ENCODE measurements at places on chromosomes 2 and 18.

DNA sequence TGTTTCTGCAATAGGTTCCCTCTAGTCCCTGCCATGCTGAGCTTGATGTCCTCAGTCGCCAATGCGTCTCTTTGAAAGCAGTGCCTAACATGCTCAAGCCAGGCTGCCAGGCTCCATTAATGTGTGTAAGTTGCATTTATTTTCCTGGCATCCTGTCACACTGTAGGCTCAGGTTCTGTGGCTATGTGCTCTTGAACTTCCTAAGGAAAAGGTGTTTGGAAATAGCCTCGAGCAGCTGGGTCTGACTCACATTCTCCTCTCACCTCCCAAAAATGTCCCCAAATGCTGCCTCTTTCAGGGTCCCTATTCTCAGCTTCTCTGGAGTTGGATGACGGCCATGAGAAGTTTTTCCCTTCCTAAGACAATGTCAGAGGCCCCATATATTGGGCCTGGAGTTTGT, 58.0 kb upstream of the SLC14A2 start:
- no peak for DNase-seq

GRCh38 chr18:56314396-56314795, 324.0 kb downstream of the TXNL1 start:
- no peak for DNase-seq

DNA sequence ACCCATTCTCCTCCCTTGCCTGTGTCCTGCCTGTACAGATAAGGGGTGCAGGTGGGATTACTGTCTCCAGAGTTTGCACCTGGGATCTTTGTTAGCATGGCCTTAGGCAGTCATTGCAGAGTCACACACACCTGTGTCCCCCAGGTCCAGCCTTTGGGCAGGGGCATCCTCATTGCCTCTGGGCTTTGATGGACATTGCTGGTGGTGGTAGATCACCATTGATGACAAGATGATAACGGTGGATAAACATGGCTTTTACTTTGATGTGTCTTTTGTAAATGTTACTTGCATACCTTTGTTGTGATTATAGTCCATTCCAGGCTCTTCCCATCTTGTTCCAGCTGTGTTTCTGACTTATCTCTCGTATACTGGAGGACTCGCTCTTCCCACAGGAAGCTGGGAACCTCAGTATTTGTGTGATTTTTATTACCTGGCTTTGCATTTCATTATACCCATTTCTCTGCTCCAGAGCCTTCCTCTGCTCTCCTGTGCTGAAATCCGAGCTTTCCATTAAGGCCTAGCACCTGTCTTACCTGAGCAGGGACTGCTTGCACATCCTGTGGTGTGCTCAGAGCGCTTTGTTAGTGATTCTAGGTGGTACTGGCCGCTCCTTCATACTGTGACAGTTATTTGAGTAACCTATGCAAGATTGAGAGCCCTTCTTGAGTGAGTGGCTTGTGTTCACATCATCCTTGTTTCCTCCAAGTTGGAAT, 79.2 kb downstream of the PTPRM start:
- DNase-seq, result no peak

- DNase-seq, result no peak
These were observed 240.4 kb downstream of the MBD2 start for GRCh38 chr18:53984021-53984420.

- DNase-seq, result no peak
These were observed 75.5 kb upstream of the ST8SIA3 start for GRCh38 chr18:57276829-57277228.

GRCh38 chr2:195612611-195613495, 44.2 kb upstream of the SLC39A10 start:
- DNase-seq, result no peak

GRCh38 chr2:29528891-29529520, 392.4 kb downstream of the ALK start:
- DNase-seq, result no peak

DNA sequence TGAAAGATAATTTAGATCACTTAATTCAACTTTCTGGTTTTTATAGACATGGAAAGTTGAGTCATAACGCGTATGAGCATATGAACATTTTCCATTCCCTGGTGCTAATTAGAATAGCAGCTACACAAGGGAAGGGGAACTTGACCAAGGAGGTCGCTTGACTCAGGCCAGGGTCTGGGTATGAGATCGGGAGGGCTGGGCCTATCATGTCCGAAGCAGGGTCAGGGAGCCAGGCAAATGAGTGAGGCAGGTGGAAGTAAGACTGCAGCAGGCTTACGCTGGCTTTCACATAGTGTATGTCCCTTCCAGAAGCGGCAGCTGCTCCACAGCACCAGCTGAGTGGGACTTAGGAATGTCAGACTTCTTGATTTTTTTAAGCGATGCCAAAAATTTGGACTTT, 14.7 kb downstream of the RALB start:
- no peak for DNase-seq

DNA sequence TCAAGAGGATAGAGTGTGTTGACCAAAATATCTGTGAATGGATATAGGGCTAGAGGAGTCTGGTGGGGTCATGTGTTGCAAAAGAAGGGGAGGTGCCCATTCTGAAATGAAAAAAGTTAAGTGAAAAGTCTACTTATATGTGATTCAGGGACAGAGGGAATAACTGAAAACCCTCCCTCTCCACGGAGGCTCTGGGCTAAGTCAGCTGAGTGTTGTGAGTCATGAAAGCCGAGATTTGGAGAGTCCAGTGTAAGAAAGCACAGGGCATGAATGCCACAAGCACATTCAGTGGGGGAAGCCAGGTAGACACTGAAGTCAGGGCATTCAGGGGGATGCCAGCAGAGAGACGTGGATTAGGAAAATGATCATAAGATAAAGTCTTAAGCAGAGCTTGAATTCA, 871.9 kb downstream of the TSN start:
- DNase-seq, result no peak

DNA sequence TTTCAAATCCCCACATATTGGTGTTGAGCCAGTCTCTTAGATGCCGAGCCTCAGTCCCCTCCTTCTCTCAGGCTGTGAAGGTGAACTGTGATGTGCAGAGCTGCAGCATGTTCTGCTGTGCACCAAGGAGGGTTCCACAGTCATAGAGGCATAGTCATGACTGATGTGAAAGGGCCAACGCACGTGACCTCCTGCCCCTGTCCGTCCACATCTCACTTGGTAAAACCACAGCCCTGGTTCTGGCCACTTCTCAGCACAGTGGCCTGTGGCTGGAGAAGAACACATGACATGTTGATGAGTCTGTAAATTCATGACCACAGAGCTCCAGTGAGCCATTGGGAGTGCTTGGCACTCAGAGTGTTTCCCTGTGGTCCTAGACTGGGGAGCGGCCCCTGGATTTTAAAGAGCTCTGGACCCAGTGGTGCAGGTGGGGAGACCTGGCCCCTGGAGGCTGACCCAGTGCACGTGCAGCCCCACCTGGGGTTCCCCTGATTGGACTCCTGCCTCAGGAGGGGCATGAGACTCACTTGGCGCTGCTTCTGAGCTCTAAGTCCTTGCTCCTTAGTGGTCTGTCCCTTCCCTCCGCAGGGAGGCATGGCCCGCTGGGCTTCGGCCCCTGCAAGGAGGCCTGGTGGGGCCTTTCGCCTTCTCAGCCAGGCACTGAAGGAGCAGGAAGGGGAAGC, 25.3 kb downstream of the INPP4A start:
- DNase-seq, result no peak

DNA sequence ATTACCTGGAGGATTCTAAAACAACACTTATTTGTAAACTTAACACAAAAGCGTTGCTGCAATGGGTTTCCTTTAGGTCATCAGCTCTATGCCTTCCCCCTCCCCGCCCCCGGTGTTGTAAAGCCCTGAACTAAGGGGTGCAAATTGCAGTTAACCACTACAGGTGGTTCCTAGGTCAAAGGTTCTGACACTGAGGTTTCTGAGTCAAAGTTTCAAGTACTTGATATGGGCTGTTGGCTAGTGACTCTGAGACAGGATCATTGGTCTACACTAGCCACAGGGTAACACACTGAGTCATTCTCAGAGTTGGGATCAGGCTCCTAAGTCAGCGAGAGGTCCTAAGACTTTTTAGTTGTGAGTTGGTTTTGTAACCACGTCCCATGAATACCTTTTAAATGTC, 15.4 kb downstream of the IL1B start:
- peak; percentile 48 for DNase-seq

GRCh38 chr2:50613161-50613560, 418.8 kb downstream of the NRXN1 start:
- DNase-seq, result no peak

DNA sequence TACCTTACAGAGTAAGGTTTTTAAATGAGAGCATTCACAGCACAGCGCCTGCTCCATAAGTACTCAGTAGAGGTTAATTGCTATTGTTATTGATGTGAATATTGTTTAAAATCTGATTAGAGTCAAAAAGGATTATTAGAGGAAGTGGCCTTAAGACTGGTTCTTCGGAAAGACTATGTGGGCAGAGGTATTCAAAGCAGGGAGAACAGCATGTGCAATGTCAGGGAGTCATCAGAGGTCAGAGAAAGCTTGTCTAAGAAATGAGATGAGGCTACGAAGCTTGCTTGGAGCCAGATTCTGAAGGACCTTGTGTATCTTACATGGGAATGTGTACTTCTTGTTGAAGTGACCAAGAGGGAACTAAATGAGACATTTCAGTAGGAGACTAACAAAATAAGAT, 49.8 kb downstream of the PMS1 start:
- DNase-seq, result no peak

DNA sequence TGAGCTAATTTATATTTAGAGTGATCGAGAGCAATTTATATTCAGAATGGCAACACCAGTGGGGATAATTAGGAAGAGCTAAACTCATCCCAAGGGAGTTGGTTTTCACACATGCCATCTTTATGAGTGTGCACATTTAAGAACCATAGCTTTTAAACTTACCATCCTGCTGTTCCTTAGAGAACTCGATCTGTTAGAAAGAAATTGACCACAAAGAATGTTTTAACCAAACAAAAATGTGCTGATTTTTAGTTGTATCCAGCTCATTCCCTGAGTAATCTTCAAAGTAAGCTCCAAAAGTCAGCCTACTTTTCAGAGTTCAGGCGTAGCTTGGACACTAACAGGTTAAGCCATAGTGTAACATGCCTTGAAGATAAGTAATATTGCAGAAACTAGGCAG, 12.6 kb downstream of the MYL1 start:
- DNase-seq, result no peak

GRCh38 chr2:183035954-183036669, 2.1 kb downstream of the NCKAP1 start:
- DNase-seq, result peak; percentile 22

GRCh38 chr18:48230467-48231113, 178.6 kb downstream of the ZBTB7C start:
- peak; percentile 38 for DNase-seq

- DNase-seq, result no peak
These were observed 15.2 kb downstream of the RAMP1 start for GRCh38 chr2:237874585-237875161.

- DNase-seq, result peak; percentile 94
These were observed 574 bp upstream of the NCL start for GRCh38 chr2:231464576-231465540.

DNA sequence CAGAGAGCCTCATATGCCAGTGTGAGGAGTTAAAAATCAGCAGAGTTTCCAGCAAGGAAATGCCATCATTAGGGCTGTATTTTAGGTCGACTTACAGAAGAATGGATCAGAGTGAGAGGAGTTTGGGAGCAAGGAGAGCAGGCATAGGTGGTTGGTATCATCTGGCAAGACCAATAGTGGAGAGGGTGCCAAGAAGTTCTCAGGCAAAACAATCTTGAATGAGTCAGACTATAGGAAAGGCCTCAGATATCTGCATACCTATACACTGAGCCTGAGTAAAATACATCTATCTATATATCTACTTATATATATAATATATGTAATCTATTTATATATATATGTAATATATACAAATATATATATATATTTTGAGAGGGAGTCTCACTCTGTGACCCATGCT, 57.3 kb downstream of the TMEFF2 start:
- DNase-seq, result no peak

DNA sequence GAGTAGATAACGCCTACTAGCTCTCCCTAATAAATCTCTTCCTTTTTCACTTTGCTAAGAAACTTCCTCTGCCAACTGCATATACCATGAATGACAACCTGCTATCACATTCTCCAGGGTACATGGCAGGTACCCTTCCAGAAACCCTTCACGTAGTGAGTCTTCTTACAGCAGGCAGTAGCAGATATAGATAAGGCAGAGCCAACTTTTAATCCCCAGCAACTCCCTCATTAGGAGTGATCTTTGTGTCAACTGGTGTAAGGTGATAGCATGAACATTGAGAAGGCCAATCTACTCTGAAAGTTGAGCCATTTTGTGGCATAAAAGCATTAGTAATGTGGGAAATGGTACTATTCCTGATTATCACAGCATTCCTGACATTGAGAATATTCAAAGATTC, 5.7 kb upstream of the STK17B start:
- no peak for DNase-seq

DNA sequence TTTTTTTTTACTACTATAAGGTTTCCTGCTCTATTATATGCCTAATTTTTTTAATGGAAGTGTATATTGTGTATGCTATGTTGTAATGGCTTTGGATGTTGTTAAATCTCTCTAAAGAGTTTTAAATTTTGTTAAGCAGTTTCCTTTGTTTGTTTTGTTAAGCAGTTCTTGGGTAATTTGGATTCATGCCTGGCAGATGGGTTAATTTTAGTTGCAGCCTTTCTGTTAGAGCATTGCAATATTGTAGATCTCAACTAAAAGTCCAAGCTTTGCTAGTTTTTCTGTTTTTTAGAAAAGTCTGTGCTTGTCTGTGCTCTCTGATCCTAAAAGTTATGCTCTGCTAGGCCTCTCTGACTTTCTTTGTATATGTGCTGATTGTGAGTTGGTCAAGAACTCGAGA, 1229.0 kb upstream of the NRXN1 start:
- no peak for DNase-seq

- DNase-seq, result no peak
These were observed 53.8 kb downstream of the EEF1B2 start for GRCh38 chr2:206213514-206213845.

DNA sequence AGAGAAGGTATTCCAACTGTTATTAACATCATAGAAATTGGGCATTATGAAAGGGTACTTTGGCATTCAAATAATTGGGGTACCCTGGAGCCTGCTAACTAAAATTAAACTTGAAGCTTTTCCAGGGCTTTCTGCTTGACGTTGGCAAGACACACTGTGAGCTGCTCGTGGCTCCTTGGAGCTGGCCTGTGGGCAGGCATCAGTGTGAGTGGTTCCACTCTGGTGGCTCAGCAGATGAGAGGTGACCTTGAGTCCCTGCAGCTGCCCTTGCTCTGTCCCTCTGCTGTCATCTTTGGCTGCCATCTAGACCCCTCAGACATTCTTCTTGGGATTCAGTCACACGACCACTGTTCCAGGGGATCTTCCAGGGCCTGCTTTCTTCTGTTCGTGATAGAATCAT, 6.7 kb downstream of the CNNM3 start:
- no peak for DNase-seq

GRCh38 chr2:168935810-168936581, 34.9 kb downstream of the G6PC2 start:
- DNase-seq, result no peak

- DNase-seq, result no peak
These were observed 44.2 kb downstream of the GLI2 start for GRCh38 chr2:120779781-120780283.

GRCh38 chr18:74082742-74083556, 64.7 kb downstream of the FBXO15 start:
- no peak for DNase-seq

- DNase-seq, result no peak
These were observed 15.7 kb upstream of the C2orf69 start for GRCh38 chr2:199895406-199895805.
